Upper lobe of right lung (tissue), 1 donor: ENCODE measurements at places on chromosomes 13 and 19.

DNA sequence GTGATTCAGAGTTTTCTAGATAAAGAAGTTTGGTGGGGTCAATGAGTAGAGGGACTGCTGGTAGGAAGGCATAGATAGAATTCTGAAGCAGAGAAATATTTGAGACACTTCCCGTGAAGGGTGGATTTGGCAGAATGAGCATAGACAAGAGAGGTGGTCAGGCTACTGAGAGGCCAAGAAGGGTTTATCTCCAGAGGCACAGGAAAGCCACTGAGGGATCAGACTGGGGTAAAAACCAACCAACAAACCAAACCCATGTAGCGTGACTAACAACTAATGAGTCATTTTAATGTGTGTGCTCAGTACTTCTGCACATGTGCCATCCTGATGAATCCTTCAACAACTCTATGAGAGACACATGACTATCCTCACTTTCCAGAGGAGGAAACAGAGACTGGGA is 60.0 kb upstream of the SERP2 start:
- DNase-seq = no peak

DNA sequence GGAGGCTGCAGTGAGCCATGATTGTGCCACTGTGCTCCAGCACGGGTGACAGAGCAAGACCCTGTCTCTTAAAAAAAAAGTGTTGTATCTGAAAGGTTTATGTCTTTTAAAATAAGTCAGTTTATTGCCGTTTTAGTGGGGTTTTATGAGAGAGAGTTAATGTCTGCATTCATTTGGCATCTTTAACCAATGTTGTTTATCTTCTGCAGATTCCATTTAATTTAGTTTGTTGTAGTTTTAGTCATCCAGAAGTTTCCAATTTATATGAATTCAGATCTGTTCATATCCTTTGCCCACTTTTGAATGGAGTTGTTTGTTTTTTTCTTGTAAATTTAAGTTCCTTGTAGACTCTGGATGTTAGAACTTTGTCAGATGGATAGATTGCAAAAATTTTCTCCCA is 36.7 kb upstream of the LPAR6 start:
- DNase-seq = no peak

GRCh38 chr19:2771786-2772674 is 11.0 kb downstream of the SGTA start:
- no peak for DNase-seq

DNA sequence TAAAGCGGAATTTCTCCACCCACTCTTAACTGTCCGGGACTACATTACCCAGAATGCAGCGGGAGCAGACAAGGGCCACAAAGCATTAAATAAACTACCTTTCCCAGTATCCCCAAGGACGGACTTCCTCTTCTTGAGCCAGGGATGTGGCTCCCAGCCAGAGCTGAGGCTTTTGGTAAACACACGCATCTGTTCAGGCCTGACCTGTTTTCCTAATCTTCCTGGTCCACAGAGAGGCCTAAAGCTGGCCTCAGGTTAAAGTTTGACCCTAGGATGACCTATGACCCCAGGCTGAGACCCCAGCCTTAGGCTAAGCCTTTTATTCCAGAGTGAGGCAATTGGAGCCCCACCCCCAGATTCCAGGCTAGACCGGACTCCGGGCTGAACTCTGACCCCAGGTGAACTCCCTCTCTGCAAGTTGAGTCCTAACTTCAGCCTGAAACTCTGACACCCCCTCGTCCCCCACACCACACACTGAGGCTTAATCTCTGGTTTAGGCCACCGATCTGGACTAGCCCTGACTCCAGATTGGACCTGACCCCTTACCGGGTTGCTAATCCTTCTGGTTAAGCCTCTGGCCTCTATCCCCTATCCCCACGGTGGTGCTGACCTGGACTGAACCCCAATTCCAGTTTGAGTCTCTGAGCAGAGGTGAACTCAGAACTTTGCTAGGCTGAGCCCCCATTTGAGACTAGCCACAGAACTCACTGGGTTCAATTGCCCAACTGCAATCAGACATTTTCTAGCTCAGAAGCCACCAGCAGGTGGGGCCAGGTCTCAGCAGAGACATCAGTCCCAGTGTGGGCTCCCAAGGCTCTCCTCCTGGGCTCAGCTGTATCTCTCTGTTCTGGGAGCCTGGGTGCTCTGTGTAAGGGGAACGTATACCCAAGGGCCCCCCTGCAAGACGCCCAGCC is 750 bp upstream of the GPR108 start:
- peak; percentile 95 for DNase-seq

GRCh38 chr19:8110931-8111330 is 38.5 kb downstream of the FBN3 start:
- DNase-seq = no peak

GRCh38 chr13:30240608-30241007 is 66.7 kb downstream of the KATNAL1 start:
- no peak for DNase-seq

GRCh38 chr13:91773591-91774227 is 375.3 kb downstream of the GPC5 start:
- no peak for DNase-seq

DNA sequence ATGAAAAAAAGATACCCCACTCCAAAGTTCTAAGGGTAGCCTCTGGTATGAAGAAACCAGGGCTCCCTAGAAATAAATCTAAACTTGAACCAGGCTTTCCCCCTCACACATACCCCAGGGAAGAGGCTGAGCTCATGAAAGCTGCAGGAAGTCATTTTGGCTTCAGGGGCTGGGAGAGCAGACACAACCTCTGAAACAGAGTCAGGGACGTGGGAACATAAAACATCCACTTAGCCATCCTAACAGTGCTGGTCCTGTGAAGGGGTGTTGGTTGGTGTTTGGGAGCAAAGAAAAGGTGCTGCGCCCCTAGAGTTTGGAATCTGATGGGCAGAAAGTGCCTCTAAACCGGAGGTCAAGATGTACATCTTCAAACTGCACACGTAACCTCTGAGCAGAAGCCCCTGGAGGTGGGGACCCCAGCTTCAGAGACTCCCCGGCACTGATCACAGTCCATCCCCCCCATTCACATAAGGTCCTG is 15.8 kb downstream of the RAB3D start:
- no peak for DNase-seq

GRCh38 chr13:30862707-30863106 is 43.4 kb upstream of the MEDAG start:
- DNase-seq = peak; percentile 70

GRCh38 chr19:55809381-55810058 is 22.3 kb downstream of the NLRP11 start:
- DNase-seq = peak; percentile 66

DNA sequence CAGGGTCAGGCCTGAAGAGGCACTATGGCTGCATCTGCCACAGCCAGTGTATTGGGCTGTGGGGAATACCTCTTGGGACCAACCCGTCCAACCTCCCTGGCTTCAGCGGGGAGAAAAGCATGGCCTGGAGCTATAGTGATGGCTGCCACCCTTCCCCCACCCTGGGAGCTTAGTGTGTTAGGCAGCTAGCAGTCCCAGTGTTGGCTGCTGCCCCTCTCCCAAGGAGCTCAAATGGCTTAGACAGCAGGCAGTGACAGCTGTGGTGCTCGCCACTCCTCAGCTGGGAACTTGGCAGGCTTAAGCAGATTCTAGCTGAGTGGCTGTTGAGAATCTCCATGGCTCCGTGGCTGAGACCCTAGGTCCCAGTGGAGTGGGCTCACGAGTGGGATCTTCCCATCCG is 19.7 kb downstream of the ACOD1 start:
- DNase-seq = no peak

GRCh38 chr19:44566984-44567383 is 37.5 kb upstream of the CEACAM20 start:
- no peak for DNase-seq

DNA sequence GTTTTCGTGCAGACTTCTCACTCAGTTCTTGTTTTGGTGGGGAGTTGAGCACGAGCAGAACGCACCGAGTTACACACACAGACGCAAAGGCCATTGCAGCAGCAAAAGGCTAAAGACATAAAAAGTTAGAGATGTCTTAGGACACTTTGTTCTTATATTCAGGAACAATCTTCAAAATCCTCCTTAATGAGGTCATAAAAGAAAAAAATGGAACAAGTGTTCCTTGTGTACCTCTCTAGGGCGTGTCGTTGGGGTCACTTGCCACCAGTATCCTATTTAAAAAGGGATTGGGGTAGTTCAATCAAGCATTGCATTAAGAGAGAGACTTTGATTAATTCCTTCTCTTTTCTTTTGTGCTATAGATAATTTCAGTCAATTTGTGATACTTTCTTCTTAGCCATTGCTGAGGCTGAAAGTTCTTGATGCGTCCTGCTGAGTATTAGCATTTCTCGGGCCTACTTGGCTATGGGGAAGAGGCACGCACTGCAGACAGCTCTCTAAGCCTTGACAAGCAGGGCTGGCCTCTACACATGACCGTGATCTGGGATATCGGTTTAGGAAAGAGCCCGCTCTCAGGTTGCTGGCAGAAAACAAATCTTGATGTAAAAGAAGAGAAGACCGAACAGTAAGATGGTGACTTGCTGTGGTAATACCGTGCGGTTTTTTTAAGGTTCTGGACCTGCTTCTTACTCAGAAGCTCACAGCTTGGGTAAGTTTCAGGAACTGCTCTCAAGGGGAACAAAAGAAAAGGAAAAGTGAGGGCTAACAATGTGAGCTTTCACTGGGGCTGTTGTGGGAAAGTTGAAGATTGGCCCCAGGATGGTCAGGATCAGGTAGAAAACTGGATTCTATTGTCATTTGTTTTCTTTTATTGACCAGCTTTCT is 223.6 kb downstream of the TM9SF2 start:
- no peak for DNase-seq

- no peak for DNase-seq
Observed at GRCh38 chr13:53642306-53642705, 613.7 kb downstream of the OLFM4 start.

DNA sequence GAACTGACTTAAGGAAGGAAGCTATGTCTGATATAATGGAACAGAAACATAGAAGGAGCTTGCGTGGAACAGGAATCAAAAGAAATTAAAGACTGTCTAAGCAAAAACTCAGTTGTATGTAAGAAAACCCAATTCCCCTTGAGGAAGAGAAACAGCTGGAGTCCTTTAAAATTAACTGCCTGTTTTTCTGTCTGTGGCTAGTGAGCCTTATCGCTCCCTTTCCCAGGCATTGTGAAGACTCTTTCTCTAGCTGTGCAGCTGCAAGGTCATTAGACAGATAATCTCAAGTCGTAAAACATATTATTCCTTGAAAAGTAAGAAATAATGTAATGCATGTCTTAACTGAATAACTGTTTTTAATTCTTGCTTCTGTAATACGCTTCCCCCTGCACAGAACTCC is 39.7 kb upstream of the IGSF23 start:
- no peak for DNase-seq

GRCh38 chr19:51433043-51433442 is 15.6 kb upstream of the SIGLEC10 start:
- DNase-seq = no peak

DNA sequence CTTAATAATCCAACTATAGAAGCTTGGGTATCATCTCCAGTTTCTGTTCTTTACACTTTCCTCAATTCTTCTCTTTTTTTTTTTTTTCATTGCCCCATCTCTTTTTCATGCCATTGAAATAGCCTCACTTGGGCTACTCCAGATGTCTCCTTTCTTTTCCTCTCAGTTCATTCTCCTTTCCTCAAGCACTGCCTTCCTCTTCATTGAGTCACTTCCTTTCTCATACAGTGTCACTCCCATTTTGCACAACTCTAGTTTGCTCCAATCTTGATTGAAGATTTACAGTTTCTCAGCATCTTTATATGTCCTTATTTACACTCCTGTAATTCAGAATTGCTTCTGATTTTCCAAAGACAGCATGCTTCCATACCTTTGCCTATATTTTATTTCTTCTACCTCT is 61.3 kb downstream of the IPO5 start:
- DNase-seq = no peak

GRCh38 chr19:641702-642101 is 2.0 kb downstream of the FGF22 start:
- DNase-seq = no peak
